ENCODE measurements at places on chromosomes 16 and 17. TPM values are rescaled to one million over a fixed set of nuclear protein-coding genes. Genes with fewer than 3 reads are reported as not detected.

Gene RHBDL3
- total RNA-seq, result 0.86 TPM

Gene UMOD
- total RNA-seq, result not detected

Gene INCA1
- total RNA-seq, result 1.3 TPM

Gene CCNF
- total RNA-seq, result 0.81 TPM

GRCh38 chr17:7716901-7717755 is at the start of gene DNAH2:
TSS of gene DNAH2 (plus strand) at chr17:7717744. CDS start at chr17:7719735, 1,991 bp downstream.
- DNase-seq, result peak; percentile 91

DNA sequence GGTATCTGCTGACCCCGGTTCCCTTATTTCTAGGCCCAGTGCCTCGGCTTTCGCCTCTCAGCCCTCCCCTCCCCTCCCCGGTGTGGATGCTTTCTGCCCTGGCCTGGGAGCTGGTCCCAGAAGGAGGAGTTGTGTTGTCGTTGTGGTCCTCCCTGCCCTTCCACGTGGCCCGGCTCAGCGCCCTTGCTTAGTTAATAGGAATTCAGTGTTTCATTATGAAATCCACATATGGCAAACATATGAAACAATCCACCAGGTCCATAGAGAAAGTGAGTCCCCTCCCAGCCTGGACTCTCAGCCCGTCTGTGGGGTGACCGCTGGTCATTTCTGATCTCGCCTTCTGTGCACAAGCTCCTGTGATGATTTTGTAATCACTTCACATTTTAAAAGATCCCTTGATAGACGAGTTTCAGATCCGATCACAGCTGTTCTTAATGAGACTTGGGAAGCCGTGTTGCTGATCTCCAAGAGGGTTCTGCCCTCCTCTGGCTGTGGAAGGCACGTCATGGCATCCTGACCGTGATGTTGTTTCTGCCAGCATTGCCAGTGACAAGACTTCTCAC is 112.1 kb downstream of the BANP start:
- peak; percentile 85 for DNase-seq

DNA sequence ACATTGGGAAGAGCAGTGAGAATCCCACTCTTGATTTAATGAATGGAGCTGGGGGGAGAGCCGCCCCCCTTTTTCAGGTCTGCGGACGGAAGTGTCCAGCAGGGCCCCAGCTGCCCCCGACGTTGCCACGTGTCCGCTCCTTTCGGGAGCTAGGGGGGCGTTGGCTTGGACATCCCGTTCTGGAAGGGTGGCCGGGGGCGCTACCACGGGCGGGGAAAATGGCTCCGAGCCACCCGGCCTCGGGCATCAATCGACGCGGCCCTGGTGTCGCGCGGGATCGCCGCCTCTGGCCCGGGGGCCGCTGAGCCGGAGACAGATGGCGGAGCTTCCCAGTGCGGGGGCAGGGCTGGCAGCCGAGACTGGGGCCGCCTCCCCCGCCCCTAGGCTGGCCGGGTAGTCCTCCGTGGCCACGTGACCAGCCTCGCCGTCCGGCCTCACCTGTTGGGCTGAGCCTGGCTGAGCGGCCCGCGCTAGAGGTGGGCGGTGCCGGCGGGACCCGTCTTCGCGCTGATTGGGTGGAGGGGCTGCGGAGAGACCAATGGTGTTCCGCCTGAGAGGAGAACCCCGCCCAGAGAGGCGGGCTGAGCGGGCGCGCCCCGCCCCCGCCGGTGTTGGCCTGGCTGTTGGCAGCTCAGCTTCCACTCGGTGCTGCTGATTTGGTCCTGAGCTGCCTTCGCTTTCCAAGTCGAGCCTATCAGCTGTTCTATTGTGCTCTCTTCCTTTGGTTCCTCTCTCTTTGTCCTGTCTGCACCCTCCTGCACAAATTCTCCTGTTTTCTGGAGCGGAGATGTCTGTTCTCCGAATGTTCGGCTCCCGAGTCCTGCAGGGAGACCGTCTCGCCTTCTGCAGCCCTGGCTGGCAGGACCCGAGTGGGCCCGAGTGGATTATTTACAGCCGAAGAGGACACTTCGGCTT is 8.3 kb downstream of the HS3ST3B1 start:
- peak; percentile 95 for DNase-seq

DNA sequence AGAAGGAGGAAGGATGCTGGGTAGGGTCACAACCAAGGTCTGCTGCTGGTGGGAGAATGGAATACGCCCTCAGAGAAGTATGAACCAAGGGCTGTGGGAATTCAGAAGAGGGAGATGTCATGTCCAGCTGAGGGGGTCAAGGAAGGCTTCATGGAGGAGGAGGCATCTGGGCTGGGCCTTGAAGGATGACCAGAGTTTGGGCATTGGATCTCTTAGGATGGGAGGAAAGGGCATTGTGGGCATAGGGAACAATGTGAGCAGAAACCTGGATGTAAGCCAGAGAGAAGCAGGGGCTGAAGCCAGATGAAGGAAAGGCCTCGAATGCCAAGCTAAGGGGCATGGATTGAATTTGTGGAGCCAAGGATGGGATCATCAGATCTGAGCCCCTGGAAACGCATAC is 49.2 kb upstream of the MAP3K14 start:
- DNase-seq, result peak; percentile 14

- no peak for DNase-seq
Measured at GRCh38 chr17:19003543-19004420, 782 bp downstream of the FAM83G start.

DNA sequence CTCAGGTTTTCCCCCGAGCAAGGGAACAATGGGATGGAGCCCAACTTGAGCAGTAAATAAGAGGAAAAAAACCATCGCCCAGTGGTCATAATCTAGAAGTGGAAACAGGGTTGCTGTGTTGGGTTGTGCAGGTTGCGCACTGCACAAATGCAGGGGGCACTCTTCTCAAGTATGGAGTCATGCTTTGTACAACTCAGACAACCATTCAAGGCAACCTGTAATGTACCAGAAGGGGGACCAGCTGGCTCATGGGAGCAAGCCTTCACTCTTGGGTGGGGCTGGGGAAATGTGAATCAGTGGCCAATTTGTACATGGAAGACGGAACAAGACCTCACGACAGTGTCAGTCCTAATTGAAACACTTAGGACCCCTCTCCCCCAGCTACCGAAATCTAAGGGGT is 23.9 kb upstream of the LITAF start:
- peak; percentile 35 for DNase-seq

DNA sequence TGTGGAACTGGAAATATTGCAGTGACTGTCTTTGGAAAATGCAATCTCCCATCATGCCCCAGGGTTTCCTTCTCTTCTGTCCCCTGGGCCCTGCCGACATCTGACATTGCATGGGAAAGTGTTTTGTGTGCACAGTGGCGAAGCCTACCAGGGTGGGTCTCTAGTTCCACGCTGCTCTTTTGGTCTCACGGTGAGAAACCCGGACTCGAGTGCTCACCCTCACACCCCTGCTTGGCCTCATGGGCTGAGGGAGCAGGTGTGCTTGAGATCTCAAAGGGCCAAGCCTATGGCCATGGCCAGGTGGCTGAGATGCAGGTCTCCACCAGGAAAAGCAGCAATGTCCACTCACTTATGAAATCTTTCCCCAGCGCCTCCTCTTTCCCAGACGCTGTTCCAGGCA is 32.0 kb downstream of the SPNS3 start:
- DNase-seq, result no peak
